ENCODE measurements at places on chromosomes 3 and 15.
A peak's percentile ranks its signal among the peaks of the same experiment; 100 is the strongest.

DNA sequence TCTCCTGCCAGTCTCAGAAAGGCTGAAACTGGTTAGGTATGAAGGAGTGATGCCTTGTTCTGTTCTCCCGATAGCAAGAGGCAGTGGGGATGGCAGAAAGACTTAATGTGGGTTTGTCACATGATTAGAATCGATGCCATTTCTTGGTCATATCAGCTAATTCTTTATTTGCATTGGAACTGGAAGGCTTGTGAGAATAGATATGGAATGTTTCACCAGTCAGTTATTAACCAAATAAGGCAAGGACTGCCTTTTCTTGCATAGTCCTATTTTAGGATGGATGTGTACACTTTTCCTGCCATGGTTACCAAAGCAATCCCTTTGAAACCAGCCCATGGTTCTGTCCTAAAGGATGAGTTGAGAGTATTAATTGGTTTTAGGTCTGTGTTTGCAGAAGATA is 33.7 kb downstream of the FILIP1L start:
- H3K36me3 ChIP-seq = peaks cover 7% of the 10 kb centered on the region
- no peak for DNase-seq
- peaks cover 3% of the 10 kb centered on the region for H3K27me3 ChIP-seq
- peaks cover 34% of the 10 kb centered on the region for H3K4me1 ChIP-seq
- no peak overlapping the region for H3K27ac ChIP-seq

GRCh38 chr3:182257361-182257760 is 535.9 kb upstream of the ATP11B start:
- DNase-seq = no peak
- no peaks in the 10 kb centered on the region for H3K27me3 ChIP-seq
- H3K4me3 ChIP-seq = no peak overlapping the region
- no peaks in the 10 kb centered on the region for H3K4me1 ChIP-seq
- H3K27ac ChIP-seq = no peak overlapping the region

GRCh38 chr3:108403198-108403597 is 106.8 kb downstream of the HHLA2 start:
- H3K27ac ChIP-seq = no peak overlapping the region
- H3K4me3 ChIP-seq = no peak overlapping the region
- DNase-seq = no peak

DNA sequence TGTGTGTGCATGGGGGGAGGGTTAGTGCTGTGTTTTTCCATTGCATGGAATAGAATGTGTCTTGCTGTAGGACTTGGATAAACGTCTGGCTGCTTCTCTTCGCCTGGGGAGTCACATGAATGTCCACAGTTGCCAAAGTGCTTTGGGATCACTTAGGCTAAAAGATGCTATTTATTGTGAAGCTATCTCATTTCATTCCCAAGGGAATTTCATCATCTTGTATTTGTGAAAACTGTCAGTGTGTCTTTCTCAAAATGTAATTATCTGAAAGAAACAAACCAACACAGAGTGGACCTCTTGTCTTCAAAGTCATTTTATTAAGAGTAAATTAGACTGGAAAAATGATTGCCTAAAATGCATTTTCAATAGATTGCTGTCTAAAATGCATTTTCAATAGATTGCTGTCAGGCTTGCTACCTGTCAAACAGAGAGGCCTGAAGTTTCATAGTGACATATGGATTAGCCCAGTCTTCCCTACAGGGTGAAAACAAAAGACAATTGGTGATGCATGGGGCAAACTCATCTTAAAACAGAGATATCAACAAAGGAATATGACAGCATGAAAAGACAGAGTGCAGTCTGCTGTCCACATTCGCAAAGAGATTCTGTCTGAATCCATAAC is 117.1 kb upstream of the GOLIM4 start:
- H3K4me3 ChIP-seq = no peak overlapping the region
- no peak for DNase-seq
- H3K27me3 ChIP-seq = peaks cover 5% of the 10 kb centered on the region

- H3K27ac ChIP-seq = no peak overlapping the region
- H3K4me1 ChIP-seq = no peaks in the 10 kb centered on the region
- DNase-seq = no peak
- no peak overlapping the region for H3K4me3 ChIP-seq
These were observed 8.5 kb upstream of the P2RY1 start for GRCh38 chr3:152826476-152826875.

GRCh38 chr3:150401285-150401684 is 6.8 kb upstream of the TSC22D2 start:
- no peak for DNase-seq
- no peak overlapping the region for H3K4me3 ChIP-seq
- H3K27me3 ChIP-seq = peaks cover 24% of the 10 kb centered on the region
- H3K36me3 ChIP-seq = no peaks in the 10 kb centered on the region

GRCh38 chr3:180827171-180827570 is 85.3 kb upstream of the FXR1 start:
- no peak overlapping the region for H3K27ac ChIP-seq
- no peak for DNase-seq
- no peak overlapping the region for H3K4me3 ChIP-seq
- no peaks in the 10 kb centered on the region for H3K27me3 ChIP-seq
- H3K36me3 ChIP-seq = no peaks in the 10 kb centered on the region

DNA sequence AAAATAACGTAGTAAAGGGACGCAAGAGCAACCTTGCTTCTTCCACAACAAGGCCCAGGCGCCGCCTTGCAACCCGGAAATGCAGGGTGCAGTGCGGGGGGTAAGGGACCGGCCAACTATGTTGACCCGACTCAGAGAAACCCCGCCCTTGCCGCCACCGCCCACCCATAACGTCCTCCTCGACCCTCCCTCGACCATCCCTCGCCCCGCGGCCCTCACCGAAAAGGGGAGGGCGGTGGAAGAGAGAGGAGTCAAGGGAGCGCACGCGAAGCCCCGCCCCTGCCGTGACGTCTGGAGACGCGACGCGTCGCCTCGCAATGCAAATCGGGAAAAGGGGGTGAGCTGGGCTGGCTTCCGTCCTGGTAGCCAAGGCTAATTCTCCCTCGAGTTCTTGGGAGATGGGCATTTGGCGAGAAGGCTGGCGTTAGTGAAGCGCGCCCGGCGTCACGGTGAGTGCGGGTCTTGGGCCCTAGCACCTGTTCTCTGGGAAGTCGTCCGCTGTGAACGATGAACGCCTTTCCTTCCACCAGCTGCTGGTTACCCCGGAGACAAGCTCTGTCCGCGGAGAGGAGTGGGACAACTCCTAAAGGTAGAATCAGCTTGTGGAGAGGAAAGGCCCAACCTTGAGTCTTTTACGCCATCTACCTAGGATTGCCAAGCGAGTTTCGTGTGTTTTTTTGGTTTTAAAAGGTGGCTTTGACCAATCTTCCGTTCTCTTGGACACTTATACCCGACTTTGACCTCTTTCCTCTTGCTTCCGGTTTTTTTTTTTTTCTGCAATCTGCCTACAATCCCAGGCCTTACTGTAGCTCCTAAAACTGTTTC is at the start of gene USP8:
TSS of gene USP8 (plus strand) at position 340 of the 825 bp plus-strand sequence. CDS start 14,669 bp downstream, outside the sequence.
- H3K27ac ChIP-seq = peak within 1 kb of the TSS; percentile 92
- H3K4me1 ChIP-seq = peaks cover 25% of the 10 kb centered on the region
- no peaks in the 10 kb centered on the region for H3K27me3 ChIP-seq
- peak; percentile 92 for DNase-seq
- peak within 1 kb of the TSS; percentile 98 for H3K4me3 ChIP-seq

DNA sequence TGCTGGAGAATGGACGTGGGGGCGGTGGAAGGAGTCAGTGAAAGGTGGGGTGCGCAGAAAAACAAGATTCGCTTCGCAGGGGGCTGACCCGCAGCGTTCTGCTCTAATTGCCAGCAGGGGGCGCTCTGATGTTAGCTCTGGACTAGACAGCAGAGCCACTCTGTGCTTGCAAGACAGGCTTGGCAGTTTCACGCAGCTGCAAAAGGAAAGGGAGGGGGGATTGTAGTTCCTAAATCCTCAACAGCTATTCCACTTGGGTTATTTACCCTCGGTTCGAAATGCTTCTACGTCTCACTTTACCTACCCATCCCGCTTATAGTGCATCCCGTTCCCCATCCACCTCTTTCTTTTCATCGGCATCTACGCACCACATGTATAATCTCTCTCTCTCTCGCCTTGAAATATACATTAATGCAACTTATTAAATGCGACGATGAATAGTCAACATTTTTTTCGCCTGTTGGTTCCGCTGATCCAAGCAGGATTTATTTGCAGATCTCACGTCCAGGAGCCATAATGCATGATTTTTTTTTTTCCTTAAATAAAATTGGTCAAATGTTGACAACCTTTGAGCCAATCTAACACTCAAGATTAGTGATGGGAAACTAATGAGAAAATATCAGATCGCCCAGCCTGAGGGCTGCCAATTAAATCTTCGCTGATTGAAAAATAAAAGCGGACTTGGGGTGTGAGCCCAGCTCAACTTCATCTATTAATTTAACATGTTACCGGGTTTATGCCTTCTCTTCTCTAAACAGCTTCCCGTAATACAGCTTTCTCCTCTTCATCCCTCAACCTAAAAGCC is 216.4 kb downstream of the MEIS2 start:
- H3K27ac ChIP-seq = peak overlapping the region; percentile 58
- no peak overlapping the region for H3K4me3 ChIP-seq
- H3K36me3 ChIP-seq = peaks cover 4% of the 10 kb centered on the region
- no peaks in the 10 kb centered on the region for H3K4me1 ChIP-seq
- peaks cover 89% of the 10 kb centered on the region for H3K27me3 ChIP-seq

- H3K27me3 ChIP-seq = peaks cover 1% of the 10 kb centered on the region
- no peak for DNase-seq
- H3K4me1 ChIP-seq = no peaks in the 10 kb centered on the region
These were observed 186.3 kb downstream of the SCAPER start for GRCh38 chr15:76718863-76719262.

GRCh38 chr3:122984007-122984406 is 43.6 kb downstream of the SEMA5B start:
- H3K4me3 ChIP-seq = no peak overlapping the region
- no peak for DNase-seq
- H3K36me3 ChIP-seq = no peaks in the 10 kb centered on the region
- peaks cover 42% of the 10 kb centered on the region for H3K27me3 ChIP-seq
- no peaks in the 10 kb centered on the region for H3K4me1 ChIP-seq

DNA sequence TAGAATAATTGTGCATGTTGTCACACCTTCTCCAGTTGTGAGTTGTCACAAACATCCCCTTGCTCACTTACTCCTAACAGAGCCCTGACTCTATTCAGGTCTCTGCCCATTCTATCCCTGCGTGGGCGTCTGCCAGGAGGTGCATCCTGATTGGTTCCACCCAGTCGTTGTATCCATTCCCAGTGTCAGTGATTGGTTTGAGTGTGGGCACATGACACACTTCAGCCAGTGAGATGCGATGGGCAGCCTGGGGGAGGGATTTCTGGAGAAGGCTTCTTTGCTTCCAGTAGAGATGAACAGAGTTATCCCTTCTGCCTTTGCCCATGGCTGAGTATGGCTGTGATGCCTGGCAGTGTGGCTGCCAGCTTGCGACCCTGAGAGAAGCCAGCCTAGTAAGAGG is 18.7 kb downstream of the PXYLP1 start:
- DNase-seq = no peak
- H3K4me3 ChIP-seq = no peak overlapping the region
